NCI-H2171 (cell line): ENCODE measurements at places on chromosomes 5 and 9.

DNA sequence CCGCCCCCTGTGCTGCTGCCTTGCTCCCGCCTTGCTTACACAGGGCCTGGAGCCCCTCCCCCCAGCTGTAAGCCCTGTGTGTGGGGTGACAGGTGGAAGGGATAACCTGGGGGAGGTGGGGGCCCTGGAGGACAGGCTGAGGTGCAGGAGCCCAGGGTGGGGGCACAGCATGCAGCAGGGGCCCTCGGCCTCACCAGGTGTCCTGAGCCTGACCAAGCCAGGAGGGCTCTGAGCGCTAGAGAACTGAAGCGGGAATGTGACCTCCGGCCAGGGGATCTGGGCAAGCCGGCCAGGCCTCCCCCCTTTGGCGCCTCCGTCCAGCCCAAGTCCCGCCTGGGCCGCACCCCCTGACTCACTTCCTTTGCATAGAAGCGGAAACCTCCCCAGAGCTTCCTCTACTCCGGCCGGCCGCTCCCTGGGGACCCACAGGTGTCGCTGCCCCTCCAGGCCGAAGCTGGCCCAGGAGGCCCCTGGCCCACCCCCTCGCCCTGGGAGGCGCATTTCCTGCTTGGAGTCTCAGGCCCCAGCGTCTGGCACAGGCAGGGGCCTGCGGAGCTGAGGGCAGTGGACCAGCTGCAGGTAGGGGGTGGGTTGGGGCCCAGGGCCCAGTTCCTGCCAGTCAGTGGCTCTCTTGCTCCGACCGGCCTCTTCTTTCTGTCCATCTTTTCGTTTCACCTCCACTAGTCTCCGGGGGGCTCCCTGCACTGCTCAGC lies at the start of gene TOR4A:
Gene TOR4A (plus strand): TSS at position 398 of the 713 bp plus-strand sequence. CDS start 964 bp downstream, outside the sequence.
- no peak for DNase-seq

- DNase-seq = no peak
Observed at GRCh38 chr9:112028242-112029221, 131.9 kb downstream of the UGCG start.

- DNase-seq = no peak
Observed at GRCh38 chr9:132059361-132059760, 20.3 kb downstream of the MED27 start.

DNA sequence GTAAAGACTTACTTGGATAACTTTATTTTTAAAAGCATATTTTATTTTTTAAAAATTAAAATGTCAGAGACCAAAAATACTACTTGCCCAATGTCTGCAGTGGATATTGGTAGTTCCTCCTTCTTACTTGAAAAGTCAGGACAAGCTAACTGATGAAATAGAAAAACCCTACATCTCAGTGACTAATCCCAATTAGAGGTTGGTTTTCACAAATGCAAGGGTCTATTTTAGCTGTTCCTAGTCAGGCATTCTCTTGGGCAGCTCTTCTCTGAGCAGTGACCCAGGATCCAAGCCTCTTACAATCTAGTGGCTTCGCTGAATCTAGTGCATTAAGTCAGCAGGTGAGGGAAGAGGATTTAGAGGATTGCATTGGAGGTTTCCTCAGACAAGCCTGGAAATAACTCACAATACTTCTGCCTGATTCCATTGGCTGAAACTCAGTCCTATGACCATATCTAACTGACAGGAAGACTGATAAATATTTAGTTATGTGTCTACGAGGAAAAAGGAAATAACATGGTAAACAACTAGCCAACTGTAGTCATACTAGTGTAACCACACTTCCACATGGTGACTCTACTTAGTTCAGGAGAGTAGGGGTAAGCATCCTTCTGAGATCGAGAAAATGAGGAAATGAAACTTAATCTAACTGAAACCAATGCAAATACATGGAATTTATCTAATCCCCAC lies 34.2 kb upstream of the MIER3 start:
- no peak for DNase-seq

GRCh38 chr5:153777681-153778581 lies 260.8 kb downstream of the FAM114A2 start:
- no peak for DNase-seq

DNA sequence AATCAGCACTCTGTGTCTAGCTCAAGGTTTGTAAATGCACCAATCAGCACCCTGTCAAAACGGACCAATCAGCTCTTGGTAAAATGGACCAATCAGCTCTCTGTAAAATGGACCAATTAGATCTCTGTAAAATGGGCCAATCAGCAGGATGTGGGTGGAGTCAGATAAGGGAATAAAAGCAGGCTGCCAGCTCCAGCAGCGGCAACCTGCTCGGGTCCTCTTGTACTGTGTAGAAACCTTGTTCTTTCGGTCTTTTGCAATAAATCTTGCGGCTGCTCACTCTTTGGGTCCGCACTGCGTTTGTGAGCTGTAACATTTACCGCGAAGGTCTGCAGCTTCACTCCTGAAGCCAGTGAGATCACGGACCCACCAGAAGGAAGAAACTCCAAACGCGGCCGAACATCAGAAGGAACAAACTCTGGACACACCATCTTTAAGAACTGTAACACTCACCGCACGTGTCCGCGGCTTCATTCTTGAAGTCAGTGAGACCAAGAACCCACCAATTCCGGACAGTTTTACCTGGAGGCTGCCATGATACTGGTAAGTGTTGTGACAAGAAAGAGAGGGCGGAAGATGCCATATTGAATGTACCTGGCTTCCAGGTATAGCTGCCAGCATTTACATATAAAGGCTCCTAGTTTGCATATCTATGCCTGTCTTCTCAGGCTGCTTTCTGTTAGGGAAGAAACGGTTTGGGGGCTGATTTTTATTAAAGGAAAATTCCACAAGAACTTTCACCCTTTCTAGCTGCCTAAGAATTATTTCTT lies 758.5 kb upstream of the CTNND2 start:
- DNase-seq = no peak

DNA sequence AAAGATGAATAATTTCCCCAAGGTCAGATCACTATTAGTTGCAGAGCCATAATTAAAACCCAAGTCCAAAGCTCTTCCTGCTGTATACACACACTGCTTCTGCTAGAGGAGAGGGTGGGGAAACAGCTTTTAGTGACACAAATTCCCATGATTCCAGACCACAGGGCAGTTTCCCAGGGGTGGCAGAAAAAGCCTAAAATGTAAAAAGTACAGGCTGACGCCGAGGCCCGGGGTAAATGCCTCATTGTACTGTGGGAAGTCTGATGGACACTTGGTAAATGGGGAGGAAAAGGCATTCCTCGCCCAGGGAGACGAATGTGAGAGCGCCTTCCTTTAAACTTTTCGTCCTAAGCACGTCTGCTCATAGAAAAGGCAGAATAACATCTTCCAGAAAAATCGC lies 65.7 kb downstream of the DENND1A start:
- no peak for DNase-seq

DNA sequence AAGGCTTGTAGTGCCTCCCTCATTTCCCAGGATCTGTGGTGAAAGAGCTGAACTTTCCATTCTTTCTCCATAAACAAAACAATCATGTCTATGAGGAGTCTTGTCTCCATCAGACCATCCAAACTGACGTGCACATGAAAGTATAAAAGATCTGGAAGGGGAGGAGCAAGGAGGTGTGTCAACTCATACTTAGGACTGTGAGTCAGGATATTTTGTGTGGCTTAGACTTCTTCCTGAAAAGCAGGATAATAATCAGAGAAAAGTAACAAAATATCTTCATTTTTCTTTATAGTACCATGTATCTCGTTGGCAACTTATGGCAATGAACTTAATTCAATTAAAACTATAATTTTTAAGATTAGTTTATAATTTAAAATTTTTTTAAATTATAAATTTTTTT lies 96.0 kb upstream of the PRRC1 start:
- no peak for DNase-seq

DNA sequence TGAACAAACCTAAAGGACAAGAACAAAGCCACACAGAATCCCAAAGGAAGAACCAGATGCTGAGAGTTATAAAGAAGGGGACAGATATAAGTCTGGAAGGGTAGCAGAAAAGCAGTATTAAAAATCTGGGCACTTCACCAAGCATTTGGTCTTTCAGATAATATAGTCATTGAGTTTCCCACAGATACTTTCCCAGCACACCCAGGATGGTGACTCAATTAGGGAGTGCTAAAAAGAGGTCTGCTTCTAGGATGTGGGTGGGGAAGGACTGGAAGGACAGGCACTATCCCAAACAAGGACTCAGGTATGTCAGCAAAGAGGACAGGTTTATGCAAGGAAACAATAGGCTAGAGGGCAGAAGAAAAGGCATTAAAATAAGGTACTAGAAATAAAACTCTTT lies 59.3 kb downstream of the DIAPH1 start:
- DNase-seq = no peak

DNA sequence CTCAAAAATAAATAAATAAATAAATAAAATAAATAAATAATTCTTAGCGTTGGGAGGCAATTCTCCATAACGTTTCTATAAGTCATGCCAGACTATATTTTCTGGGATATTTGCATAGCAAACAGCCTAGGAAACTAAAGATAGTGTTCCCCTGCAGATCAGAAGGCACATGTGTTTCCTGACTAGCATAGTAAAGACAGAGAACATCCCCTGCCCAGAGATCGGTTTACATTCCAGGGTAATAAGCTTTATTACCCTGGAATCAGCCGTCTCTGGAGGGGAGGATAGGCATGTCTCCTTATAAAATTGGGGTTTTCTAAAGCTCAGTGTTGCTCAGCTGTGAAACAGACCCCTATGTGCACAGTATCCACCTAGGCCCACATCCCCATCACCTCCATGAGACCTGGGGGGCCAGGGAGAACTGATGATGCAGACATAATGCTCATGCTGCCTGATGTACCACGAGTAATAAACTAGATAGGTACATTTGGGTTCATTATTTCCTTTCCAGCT lies 36.9 kb upstream of the IFNK start:
- DNase-seq = no peak

GRCh38 chr5:33997331-33997983 lies 10.4 kb downstream of the AMACR start:
- DNase-seq = peak; percentile 30

- no peak for DNase-seq
Observed at GRCh38 chr9:98236901-98237487, 18.5 kb downstream of the TBC1D2 start.

GRCh38 chr5:170362656-170363055 lies 26.5 kb downstream of the KCNMB1 start:
- no peak for DNase-seq

DNA sequence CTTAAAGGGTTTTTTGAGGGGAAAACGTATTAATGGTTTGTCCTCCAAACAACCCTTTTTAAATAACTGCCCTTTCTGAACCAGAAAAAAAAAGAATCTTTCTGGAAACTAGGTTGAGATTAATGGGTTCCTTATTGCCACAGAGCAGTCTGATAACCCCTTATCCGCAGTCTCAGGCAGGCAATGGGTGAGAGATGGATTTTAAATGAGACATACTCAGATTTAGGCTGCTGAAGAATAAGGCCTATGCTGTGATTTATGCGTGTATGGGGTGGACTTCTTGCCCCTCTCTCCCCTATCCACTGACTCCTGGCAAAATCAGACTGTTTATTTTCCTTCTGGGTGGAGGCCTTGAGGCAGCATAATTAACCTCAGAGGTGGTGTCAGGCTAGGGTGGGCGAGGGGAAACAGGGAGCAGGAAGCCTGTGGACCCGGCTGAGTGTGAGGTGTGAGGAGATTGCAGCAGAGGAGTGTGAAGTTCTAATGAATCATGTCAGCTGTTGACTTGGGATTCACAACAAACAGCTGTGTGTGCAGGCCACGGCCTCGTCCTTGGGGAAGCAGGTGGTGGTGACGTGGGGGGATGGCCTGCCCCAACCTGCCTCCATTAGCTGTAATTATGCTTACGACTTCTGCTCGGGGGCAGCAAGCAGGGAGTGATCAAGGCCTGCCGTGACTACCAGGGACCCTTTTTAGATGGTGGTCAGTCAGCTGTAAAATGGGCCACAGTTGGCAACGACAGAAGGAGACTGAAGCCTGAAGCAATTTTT lies 196.4 kb downstream of the SEMA6A start:
- DNase-seq = peak; percentile 64

- DNase-seq = no peak
Observed at GRCh38 chr5:54401515-54401914, 54.0 kb upstream of the HSPB3 start.

DNA sequence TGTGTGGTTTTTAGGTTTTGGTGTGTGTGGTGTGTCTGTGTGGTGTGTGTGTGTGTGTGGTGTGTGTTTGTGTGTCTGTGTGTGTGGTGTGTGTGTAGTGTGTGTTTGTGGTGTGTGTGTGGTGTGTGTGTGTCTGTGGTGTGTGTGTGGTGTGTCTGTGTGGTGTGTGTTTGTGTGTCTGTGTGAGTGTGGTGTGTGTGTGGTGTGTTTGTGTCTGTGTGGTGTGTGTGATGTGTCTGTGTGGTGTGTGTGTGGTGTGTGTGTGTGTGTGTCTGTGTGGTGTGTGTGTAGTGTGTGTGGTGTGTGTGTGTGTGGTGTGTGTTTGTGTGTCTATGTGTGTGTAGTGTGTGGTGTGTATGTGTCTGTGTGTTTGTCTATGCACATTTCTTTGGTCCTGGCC lies 25.0 kb upstream of the NKD2 start:
- no peak for DNase-seq

DNA sequence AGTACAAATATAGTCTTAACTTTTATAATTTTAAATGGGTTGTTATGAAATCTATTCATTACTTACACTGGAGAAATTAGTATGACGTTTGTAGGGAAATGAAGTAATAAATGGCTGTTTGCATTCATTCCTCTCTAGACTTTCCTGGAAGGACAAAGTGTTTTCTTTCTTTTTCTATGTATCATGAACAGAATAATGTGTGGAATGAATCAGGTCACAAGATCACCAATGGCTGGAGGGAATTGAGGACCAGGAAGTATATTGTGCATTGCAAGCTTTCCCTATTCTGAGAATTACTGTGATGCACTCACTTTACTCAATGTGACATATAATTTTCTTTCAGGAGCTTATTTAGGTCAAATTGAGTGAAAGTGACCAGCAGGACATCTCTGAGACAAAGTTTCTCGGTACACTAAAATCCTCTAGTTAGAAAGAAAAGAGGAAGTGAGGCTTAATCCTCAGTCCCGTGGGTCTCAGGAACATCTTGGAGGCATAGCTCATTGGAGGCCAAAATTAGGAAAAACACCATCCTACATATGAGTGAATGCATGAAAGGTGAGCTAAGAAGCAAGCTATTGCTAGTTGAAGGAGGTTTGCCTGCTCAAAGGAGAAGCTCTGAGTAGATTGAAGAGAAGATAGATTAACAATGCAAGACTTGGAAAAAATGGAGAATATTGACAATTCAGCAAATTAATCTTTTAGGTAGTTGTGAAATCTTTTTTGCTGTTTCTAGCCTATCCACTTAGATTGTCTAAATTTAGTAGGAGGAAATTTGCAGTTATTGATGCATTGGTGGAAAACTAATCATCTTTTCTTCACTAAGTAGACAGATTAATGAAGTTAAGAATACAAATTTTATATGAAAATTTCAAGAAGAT lies 28.0 kb downstream of the ERAP2 start:
- DNase-seq = no peak

- DNase-seq = no peak
Observed at GRCh38 chr9:21901546-21901945, 92.6 kb downstream of the CDKN2A start.

DNA sequence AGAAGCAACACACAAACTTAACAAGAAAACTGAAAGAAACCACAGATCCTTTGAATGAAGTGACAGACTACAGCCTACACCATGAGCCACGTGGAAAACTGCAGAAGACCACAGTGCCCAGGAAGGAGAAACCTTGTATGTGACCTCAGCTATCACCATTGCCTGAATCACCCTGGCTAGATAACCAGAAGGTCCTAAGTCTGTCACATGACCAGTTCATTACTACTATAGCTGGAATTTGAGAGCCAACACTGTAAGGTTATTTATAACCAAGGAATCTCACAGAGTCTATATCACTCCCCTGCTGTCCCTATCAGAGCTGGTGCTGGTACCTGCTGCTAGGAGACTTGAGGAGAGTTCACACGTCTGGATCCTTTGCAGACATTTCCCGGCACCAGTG lies 90.3 kb upstream of the FBXL17 start:
- DNase-seq = no peak
